Fibroblast of villous mesenchyme (primary cell): ENCODE measurements at places on chromosomes 5 and 9. TPM values are rescaled to one million over a fixed set of nuclear protein-coding genes. Genes with fewer than 3 reads are reported as not detected.

FREM1 gene
- 0.32 and 0.86 TPM in 2 replicates for total RNA-seq

CD180 gene
- not detected in 2 replicates for total RNA-seq

SLC4A9 gene
- total RNA-seq, result not detected in 2 replicates

OMD gene
- not detected in 2 replicates for total RNA-seq

CTXN3 gene
- total RNA-seq, result not detected in 2 replicates

SHOC1 gene
- under 0.01 TPM in 1 of 2 replicates, not detected in the other for total RNA-seq

MEIKIN gene
- total RNA-seq, result not detected in 2 replicates

PCDHA1 gene
- total RNA-seq, result under 0.01 TPM in 1 of 2 replicates, not detected in the other

SYNPO gene
- 7.3 and 10.6 TPM in 2 replicates for total RNA-seq

CLIC3 gene
- 19.0 and 43.2 TPM in 2 replicates for total RNA-seq

NOL6 gene
- 30.9 and 32.4 TPM in 2 replicates for total RNA-seq

PCDH12 gene
- under 0.01 TPM in 1 of 2 replicates, not detected in the other for total RNA-seq

NPR3 gene
- total RNA-seq, result 2.9 and 6.5 TPM in 2 replicates

PCDHGB5 gene
- total RNA-seq, result 23.2 and 25.0 TPM in 2 replicates

AFAP1L1 gene
- total RNA-seq, result 10.8 and 11.9 TPM in 2 replicates

PCDHA6 gene
- under 0.01 and 0.43 TPM in 2 replicates for total RNA-seq

PAIP1 gene
- total RNA-seq, result 91.2 and 123 TPM in 2 replicates

CSNK1G3 gene
- total RNA-seq, result 48.0 and 66.9 TPM in 2 replicates

ZNF462 gene
- 16.4 and 32.4 TPM in 2 replicates for total RNA-seq

PPIC gene
- total RNA-seq, result 42.5 and 57.0 TPM in 2 replicates

FBP1 gene
- total RNA-seq, result not detected in 2 replicates

PRRX2 gene
- total RNA-seq, result under 0.01 and 1.6 TPM in 2 replicates

RNF183 gene
- total RNA-seq, result not detected in 2 replicates

LCN12 gene
- total RNA-seq, result 0.86 TPM in 1 of 2 replicates, not detected in the other

KCNN2 gene
- 0.64 and 2.6 TPM in 2 replicates for total RNA-seq

ADAMTSL1 gene
- total RNA-seq, result 3.0 and 10.0 TPM in 2 replicates

C9orf50 gene
- 0.32 TPM in 1 of 2 replicates, not detected in the other for total RNA-seq

FCN2 gene
- total RNA-seq, result not detected in 2 replicates

CTNND2 gene
- not detected in 2 replicates for total RNA-seq

BARHL1 gene
- total RNA-seq, result not detected in 2 replicates

NR6A1 gene
- under 0.01 and 0.32 TPM in 2 replicates for total RNA-seq

MSMP gene
- total RNA-seq, result not detected in 2 replicates

TOPORS gene
- total RNA-seq, result 25.1 and 44.5 TPM in 2 replicates

SRD5A1 gene
- 7.1 and 7.3 TPM in 2 replicates for total RNA-seq

TMC1 gene
- total RNA-seq, result under 0.01 and 1.3 TPM in 2 replicates

FAM221B gene
- not detected in 2 replicates for total RNA-seq

CSF1R gene
- under 0.01 TPM in 2 replicates for total RNA-seq

SLC28A3 gene
- total RNA-seq, result 0.32 and 0.43 TPM in 2 replicates

BDP1 gene
- total RNA-seq, result 22.5 and 28.5 TPM in 2 replicates

TAF1L gene
- total RNA-seq, result under 0.01 TPM in 1 of 2 replicates, not detected in the other

PIP5K1B gene
- under 0.01 TPM in 2 replicates for total RNA-seq

BASP1 gene
- total RNA-seq, result 126 and 127 TPM in 2 replicates

FBXW11 gene
- total RNA-seq, result 68.0 and 112 TPM in 2 replicates

ALDH1A1 gene
- total RNA-seq, result 161 and 450 TPM in 2 replicates

BHMT2 gene
- 21.3 and 34.5 TPM in 2 replicates for total RNA-seq

CEP78 gene
- 20.0 and 27.6 TPM in 2 replicates for total RNA-seq

ANKDD1B gene
- total RNA-seq, result under 0.01 and 0.32 TPM in 2 replicates

ZNF367 gene
- total RNA-seq, result 4.8 and 5.6 TPM in 2 replicates

KCTD16 gene
- 0.97 and 3.0 TPM in 2 replicates for total RNA-seq

RNF145 gene
- 52.5 and 84.2 TPM in 2 replicates for total RNA-seq

GEMIN5 gene
- 13.5 and 23.3 TPM in 2 replicates for total RNA-seq

TJP2 gene
- 15.1 and 18.1 TPM in 2 replicates for total RNA-seq

LCN1 gene
- total RNA-seq, result not detected in 2 replicates

ZDHHC21 gene
- 9.3 and 17.3 TPM in 2 replicates for total RNA-seq

TIMD4 gene
- total RNA-seq, result not detected in 2 replicates

TMEM232 gene
- total RNA-seq, result 1.3 TPM in 2 replicates
